Esophagus squamous epithelium (tissue), 5 donors: ENCODE measurements at places on chromosomes 5 and 9.

DNA sequence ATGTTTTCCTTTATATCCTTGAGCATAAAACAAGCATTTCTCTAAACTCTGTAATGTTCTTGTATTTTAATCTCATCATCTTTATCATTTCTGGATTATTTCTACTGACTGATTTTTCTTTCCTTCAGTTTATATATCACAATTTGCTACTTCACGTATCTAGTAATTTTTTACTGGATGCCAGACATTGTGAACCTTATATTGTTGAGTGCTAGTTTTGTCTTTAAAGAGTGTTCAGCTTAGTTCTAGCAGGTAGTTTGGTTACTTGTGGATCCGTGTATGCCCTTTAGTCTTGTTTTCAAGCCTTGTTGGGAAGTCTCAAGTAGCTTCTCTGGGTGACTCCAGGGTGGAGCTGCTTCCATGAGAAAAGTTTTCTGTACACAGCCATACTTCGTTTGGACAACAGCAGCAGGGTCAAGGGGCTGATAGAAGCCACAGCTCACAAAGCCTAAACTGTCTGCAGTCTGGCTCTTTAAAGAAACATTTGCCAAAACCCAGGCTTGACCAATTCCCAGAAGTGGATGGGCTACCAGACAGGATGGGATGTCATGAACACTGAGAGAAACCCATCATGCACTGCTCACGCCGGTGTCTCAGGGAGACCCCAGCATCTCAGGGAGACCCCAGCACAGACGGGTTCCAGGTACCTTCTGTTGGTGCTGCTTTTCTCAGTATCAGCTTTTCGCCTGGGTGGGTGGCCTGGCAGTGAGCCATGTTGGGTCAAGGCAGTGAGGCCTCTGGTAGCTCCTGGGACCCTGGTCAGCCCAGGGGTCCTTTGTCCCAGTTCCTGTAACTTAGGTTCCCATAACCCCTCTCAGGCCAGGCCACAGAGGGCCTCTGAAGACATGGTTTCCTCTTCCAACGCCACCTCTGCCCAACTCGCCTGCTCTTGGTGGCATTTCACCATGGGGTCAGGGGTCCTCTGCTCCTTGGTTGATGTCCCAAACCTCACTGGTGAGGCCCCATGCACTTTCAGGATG lies 29.1 kb downstream of the TRIP13 start:
- no peak overlapping the region for H3K27ac ChIP-seq
- H3K36me3 ChIP-seq, result peaks cover 6% of the 10 kb centered on the region
- H3K4me3 ChIP-seq, result no peak overlapping the region
- H3K4me1 ChIP-seq, result peaks cover 5% of the 10 kb centered on the region
- H3K27me3 ChIP-seq, result peaks cover 32% of the 10 kb centered on the region

GRCh38 chr5:135110785-135111596 lies 77.0 kb upstream of the PITX1 start:
- peak overlapping the region; percentile 87 for H3K27ac ChIP-seq
- no peak for DNase-seq
- no peak overlapping the region for H3K4me3 ChIP-seq
- H3K27me3 ChIP-seq, result no peaks in the 10 kb centered on the region
- peaks cover 79% of the 10 kb centered on the region for H3K4me1 ChIP-seq

DNA sequence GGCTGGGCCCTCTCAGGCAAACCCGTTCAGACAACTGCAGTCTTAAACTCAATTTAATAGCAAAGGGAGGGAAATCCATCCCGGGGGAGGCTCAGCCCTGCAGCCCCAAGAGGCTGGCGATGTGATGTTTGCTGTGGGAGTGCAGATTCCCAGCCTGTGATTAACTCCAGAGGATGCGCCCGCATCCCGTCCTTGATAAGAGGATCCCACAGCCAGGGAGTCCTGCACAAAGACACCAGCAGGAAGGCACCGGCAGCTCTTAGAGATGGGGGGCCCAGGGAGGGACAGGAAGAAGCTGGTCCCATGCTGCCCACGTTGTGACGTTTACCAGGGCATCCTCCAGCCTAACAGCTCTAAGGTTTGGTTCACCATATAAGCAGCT lies 64.7 kb downstream of the MRPL36 start:
- no peak overlapping the region for H3K4me3 ChIP-seq
- DNase-seq, result no peak
- no peaks in the 10 kb centered on the region for H3K4me1 ChIP-seq
- H3K27ac ChIP-seq, result no peak overlapping the region
- H3K36me3 ChIP-seq, result no peaks in the 10 kb centered on the region
- H3K27me3 ChIP-seq, result no peaks in the 10 kb centered on the region

DNA sequence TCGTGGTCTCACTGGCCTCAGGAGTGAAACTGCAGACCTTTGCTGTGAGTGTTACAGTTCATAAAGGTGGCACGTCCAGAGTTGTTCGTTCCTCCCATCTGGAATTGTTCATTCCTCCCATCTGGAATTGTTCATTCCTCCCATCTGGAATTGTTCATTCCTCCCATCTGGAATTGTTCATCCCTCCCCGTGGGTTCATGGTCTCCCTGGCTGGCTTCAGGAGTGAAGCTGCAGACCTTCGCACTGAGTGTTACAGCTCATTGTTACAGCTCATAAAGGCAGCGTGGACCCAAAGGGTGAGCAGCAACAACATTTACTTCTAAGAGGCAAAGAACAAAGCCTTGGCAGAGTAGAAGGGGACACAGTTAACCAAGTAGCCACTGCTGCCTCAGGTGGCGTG lies 69.1 kb downstream of the GCNT1 start:
- no peaks in the 10 kb centered on the region for H3K27me3 ChIP-seq
- no peak overlapping the region for H3K4me3 ChIP-seq
- no peaks in the 10 kb centered on the region for H3K36me3 ChIP-seq
- no peak for DNase-seq
- H3K4me1 ChIP-seq, result no peaks in the 10 kb centered on the region
- H3K27ac ChIP-seq, result no peak overlapping the region

DNA sequence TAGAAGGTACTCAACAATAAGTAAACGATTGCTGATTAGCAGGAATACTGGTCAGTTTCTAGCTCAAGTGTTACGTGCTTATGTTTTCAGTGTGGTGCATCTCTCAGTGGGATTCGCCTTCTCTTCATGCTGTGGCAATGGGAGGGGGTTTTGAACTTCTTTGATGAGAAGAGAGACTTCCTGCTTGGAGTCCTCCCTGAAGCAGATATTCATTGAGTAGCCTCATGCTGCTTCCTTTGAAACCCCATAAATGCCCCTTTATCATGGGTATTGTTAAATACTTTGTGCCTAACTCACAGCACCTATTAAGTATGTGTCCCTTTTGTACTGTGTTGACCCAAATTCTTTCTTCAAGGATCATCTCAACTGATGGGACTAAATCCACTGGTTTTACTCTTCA lies 116.5 kb downstream of the DOCK8 start:
- H3K4me1 ChIP-seq, result no peaks in the 10 kb centered on the region
- no peaks in the 10 kb centered on the region for H3K27me3 ChIP-seq
- H3K36me3 ChIP-seq, result no peaks in the 10 kb centered on the region
- H3K27ac ChIP-seq, result no peak overlapping the region

DNA sequence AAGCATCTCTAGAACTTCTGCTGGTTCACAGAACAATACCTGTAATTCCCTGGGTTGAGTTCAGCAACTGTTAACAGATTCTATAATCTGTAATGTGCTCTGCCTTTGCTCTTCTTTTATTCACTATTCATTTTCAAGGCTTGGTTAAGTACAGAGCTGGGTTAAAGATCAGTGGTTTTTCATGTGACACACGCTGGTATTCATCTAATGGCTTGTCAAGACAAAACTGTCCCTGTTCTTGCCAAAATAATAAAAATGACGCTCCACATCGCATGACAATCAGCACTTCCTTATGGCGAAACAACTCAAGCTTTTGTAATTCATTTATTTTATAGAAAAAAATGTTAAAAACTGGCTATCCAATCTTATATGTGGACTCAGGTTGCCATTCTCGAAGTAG lies 137.9 kb downstream of the BNC2 start:
- H3K27ac ChIP-seq, result no peak overlapping the region
- H3K4me1 ChIP-seq, result peaks cover 6% of the 10 kb centered on the region
- no peak overlapping the region for H3K4me3 ChIP-seq
- no peaks in the 10 kb centered on the region for H3K36me3 ChIP-seq
- no peak for DNase-seq
- no peaks in the 10 kb centered on the region for H3K27me3 ChIP-seq

GRCh38 chr9:118643118-118643517 lies 726.1 kb downstream of the BRINP1 start:
- H3K4me1 ChIP-seq, result no peaks in the 10 kb centered on the region
- no peaks in the 10 kb centered on the region for H3K27me3 ChIP-seq
- no peak overlapping the region for H3K27ac ChIP-seq
- no peaks in the 10 kb centered on the region for H3K36me3 ChIP-seq
- no peak for DNase-seq
- H3K4me3 ChIP-seq, result no peak overlapping the region

GRCh38 chr5:77561965-77562364 lies 69.8 kb upstream of the WDR41 start:
- H3K4me1 ChIP-seq, result no peaks in the 10 kb centered on the region
- H3K36me3 ChIP-seq, result no peaks in the 10 kb centered on the region
- DNase-seq, result no peak
- no peak overlapping the region for H3K4me3 ChIP-seq
- H3K27ac ChIP-seq, result no peak overlapping the region

- H3K4me3 ChIP-seq, result no peak overlapping the region
- H3K36me3 ChIP-seq, result no peaks in the 10 kb centered on the region
- H3K27ac ChIP-seq, result peak overlapping the region; percentile 42
These were observed 734.5 kb upstream of the ZNF608 start for GRCh38 chr5:125480911-125481310.

- H3K27ac ChIP-seq, result no peak overlapping the region
- H3K4me1 ChIP-seq, result no peaks in the 10 kb centered on the region
- no peak overlapping the region for H3K4me3 ChIP-seq
These were observed 102.4 kb downstream of the NDFIP1 start for GRCh38 chr5:142210864-142211412.

DNA sequence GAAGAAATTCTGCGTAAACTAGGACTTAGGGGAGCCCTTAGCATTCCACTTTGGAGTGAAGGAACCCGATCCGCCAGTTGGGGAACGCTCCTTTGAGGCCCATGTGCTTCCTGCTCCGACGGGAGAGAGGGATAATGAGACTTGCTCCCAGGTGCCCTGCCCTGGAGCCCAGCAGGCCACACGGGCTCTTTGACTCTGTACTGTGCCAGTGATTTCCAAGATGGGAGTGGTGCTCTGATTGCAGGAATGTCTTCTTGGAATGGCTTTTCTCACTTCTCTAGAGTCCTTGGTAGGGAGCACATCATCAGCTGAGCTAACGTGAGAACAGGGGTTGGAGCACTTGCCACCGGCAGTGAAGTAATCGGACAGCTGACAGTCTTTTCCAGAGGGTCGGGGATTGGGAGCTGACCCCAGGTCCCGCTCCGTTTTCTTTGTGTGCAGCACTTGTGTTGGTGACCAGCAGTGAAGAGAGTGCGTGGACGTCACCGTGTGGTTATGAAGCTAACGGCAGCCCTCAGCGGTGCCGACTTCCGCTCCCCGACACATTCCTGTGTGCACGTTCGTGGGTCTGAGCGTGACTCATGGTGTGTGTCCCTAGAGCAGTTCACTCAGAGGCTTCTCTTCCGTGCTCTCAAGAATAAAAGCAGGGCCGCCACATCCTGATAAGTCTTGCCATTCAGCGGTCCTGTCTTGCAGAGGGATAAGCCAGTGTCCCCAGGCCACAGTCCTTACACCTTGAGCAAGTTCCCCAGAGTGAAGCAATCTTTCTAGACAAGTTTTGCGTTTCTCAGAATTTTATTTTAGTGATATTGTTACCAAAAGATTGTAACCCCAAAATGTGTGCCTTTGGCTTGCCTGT lies 25.6 kb downstream of the ABL1 start:
- H3K27ac ChIP-seq, result peak overlapping the region; percentile 86
- DNase-seq, result no peak
- H3K4me3 ChIP-seq, result no peak overlapping the region

DNA sequence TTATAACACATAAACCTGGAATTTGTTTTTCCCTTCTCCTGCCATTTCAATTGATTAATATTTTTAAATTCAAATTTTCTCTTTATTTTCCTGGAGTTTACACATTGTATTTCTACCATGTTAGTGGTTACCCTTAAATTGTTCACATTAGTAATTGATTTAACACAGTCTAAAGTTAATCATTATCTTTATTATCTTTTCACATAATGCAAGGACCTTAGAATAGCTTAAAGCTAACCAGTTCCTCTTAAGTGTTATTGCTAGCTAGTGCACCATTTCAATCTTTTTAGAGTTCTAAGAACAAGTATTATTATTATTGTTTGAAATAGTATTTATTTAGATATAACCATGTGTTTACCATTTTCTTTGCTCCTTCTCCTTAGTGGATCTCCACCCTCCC lies 251.2 kb upstream of the FBXL7 start:
- DNase-seq, result no peak
- no peaks in the 10 kb centered on the region for H3K36me3 ChIP-seq
- no peak overlapping the region for H3K27ac ChIP-seq
- H3K4me1 ChIP-seq, result no peaks in the 10 kb centered on the region

DNA sequence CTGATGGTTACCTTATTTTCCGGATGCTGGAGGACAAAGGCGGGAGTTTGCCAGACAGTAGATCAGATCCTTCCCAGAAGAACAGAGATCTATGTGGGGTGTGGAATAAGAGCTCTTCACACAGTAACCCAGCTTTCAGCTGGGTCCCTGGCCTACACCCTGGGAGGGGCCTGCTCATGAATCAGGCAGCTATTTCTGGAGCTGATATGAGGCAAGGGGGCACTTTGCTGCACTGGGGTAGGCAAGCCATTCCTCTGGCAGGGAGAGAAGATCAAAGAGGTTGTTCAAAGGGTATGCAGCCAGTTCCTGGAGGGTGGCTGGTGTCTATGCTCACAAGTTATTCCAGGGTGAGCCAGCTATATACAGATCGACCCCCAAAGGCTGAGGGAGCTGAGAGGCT lies 48.6 kb downstream of the CYSTM1 start:
- no peaks in the 10 kb centered on the region for H3K4me1 ChIP-seq
- H3K36me3 ChIP-seq, result no peaks in the 10 kb centered on the region
- H3K27me3 ChIP-seq, result no peaks in the 10 kb centered on the region
- no peak overlapping the region for H3K27ac ChIP-seq
- no peak overlapping the region for H3K4me3 ChIP-seq

- DNase-seq, result no peak
- no peaks in the 10 kb centered on the region for H3K27me3 ChIP-seq
- no peak overlapping the region for H3K4me3 ChIP-seq
- peaks cover 33% of the 10 kb centered on the region for H3K4me1 ChIP-seq
These were observed 1.8 kb upstream of the SLC25A51 start for GRCh38 chr9:37905776-37906175.

GRCh38 chr5:81904166-81904565 lies 67.7 kb upstream of the ATG10 start:
- H3K4me1 ChIP-seq, result no peaks in the 10 kb centered on the region
- H3K4me3 ChIP-seq, result no peak overlapping the region
- DNase-seq, result no peak

DNA sequence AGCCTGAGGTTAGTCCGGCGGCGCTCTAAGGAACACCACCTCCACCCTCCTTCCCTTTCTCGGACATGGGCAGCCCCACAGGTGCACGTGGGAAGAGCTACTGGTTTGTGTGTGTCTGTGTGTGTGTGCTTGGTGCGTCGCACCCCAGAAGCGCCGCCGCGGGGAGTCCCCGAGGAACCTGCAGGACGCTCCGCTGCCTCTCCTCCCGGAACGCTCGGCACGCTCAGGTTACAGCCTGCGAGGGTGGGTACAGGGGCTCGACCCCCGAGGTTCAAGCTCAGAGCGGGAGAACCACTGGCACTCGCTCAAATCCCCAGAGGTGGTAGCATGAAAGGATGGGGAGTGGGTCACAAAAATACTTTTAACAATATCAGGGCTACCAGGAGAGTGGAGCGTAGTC lies 2.0 kb downstream of the ASTN2 start:
- no peak for DNase-seq
- H3K27ac ChIP-seq, result no peak overlapping the region
- peaks cover 10% of the 10 kb centered on the region for H3K4me1 ChIP-seq
- no peaks in the 10 kb centered on the region for H3K36me3 ChIP-seq
